B cell (primary cell): ENCODE measurements at places on chromosomes 1 and 21.

GRCh38 chr1:211371406-211372105, 44.9 kb downstream of the TRAF5 start:
- no peak for DNase-seq

DNA sequence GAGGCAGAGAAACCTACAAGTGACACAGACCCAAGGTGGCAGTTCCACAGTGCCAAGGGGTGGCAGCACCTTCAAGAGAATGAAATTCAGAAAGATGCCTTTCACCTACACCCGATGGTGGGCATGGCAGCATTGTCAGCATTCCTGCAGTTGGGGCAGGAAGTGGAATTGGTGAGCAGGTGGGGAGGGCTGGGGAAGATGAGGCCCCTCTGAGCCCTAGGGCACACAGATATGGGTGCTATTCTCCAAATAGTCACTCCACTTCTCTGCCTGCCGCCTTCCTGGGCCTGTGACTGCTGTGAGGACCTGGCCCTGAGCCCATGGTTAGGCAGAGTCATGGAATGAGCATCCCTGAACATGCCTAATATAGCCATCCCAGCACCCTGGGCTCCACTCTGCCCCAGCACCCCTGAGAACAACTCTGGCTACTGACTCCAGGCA, 8.3 kb downstream of the SHISA4 start:
- DNase-seq: no peak

GRCh38 chr1:8077120-8077573, 51.0 kb upstream of the ERRFI1 start:
- no peak for DNase-seq

- DNase-seq: no peak
Measured at GRCh38 chr1:11129649-11130390, 30.2 kb upstream of the EXOSC10 start.
